ENCODE measurements at places on chromosomes 12 and 14.
A peak's percentile ranks its signal among the peaks of the same experiment; 100 is the strongest.

DNA sequence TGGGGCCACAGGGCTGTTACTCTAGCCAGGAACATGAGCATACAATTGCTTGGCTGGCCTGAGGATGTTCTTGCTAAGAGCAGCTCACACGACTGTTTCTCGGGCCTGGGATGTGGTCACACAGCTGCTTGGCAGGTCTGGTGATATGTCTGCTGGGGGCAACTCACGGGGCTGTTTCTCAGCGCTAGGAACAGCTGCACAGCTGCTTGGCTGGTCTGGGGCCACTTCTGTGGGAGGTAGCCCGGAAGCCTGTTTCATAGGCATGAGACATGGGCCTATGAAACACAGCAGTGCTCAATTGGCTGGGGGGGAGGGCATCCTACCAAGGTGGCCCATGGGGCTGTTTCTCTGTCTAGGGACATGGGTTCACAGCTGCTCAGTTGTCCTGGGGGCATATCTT is 73.4 kb upstream of the DDHD1 start:
- no peak for DNase-seq

GRCh38 chr12:114918535-114919233 is 234.7 kb upstream of the TBX3 start:
- peak; percentile 93 for DNase-seq

GRCh38 chr14:23306412-23307145 is at the start of gene BCL2L2:
BCL2L2 (plus strand) TSS chr14:23306833; CDS start chr14:23307768, 935 bp downstream.
- DNase-seq = peak; percentile 98

GRCh38 chr12:89706551-89706950 is 2.1 kb downstream of the ATP2B1 start:
- DNase-seq = no peak

DNA sequence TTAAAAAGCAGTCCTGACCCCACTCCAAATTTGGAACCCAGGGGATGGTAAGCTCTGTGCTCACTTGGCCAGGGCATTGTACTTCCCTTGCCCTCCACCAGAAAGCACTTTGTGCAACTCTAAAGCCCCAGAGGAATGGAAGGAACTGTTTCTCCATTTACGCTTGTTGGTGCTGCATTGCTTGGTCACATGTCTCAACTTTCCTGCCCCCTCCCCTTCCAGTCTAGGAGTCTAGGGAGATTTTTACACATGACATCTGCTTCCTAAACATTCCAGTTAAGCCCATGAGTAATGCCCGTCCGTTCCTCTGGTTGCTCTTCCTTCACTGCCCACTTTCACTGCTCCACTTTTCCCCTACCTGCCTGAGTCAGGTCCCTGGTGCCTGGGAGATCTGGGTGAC is 92.6 kb upstream of the MAP1LC3B2 start:
- no peak for DNase-seq

GRCh38 chr12:123576611-123577010 is 7.7 kb upstream of the TMED2 start:
- no peak for DNase-seq

- DNase-seq = peak; percentile 40
These were observed 16.7 kb downstream of the OR9K2 start for GRCh38 chr12:55142669-55143565.

DNA sequence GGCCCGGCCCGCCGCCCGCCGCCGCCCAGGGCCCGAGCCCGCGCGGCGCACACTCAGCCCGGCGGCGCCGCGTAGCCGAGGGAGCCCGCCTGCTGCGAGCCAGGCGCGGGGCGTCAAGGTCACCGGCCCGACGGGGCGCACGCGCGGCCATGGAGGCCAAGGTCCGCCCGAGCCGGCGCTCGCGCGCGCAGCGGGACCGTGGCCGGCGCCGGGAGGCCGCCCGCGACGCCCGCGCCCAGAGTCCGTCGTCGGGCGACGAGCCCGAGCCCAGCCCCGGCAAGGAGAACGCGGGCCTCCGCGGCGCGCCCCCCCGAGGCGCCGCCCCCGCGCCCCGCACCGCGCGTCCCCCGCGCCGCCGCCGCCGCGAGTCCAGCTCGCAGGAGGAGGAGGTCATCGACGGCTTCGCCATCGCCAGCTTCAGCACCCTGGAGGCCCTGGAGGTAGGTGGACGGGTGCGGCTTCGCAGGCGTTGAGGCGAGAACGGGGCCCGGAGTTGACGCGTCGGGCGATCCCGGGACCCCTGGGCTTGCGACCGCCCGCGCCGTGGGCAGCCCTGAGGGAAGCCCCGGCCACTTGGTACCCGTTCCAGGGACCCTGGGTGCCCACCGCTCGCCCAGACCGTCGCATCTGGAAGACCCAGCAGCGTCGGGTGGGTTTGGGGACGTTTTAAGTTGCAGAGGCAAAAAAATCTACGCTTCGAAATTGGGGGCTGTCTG is 629 bp downstream of the FBRSL1 start:
- DNase-seq = no peak

DNA sequence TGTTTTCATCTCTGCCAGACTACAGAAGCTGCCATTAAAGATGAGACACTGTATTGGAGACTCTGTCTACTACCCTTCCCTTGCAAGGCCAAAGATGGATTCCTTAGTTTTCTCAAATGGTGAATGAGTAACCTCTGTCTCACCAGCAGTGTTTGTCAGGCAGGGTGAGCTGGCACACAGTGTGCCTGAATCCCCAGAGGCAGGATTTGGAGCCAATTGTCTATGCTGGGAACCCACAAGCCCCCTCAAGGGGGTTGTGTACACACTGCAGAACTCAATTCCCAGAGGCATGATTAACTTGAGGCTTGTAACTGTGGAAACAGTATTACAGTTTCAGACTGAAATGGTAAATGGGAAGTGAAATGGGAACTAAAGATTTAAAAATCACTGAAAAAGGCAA is 136.8 kb upstream of the PTPRB start:
- DNase-seq = no peak

Measured in HepG2 (cell line).